ENCODE measurements at places on chromosomes 12 and 14.
A peak's percentile ranks its signal among the peaks of the same experiment; 100 is the strongest.

- DNase-seq, result no peak
These were observed 20.5 kb downstream of the KERA start for GRCh38 chr12:91037276-91037675.

- no peak for DNase-seq
These were observed 2.2 kb downstream of the TBPL2 start for GRCh38 chr14:55438066-55438683.

- no peak for DNase-seq
These were observed 127.9 kb upstream of the FKBP4 start for GRCh38 chr12:2666846-2667245.

DNA sequence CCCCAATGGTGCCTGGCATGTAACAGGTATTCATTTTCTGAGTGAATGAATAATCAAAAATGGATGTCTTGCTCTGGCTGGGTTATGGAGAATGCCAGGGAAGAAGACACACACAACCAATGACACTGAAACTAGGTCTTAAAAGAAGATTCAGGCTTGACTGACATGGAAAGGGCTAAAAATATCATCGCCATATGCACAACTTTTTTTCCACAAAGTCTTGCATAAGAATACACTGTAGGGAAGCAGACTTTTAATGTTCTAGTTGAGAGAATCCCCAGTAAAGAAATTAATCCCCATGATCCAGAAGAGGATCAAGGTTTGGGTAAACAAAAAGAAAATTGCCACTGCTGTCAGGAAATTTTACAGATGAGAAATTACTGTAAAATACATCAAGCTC, 116.4 kb downstream of the SLC2A13 start:
- no peak for DNase-seq

- DNase-seq, result peak; percentile 32
These were observed at the start of gene SUOX for GRCh38 chr12:55996715-55997534. Gene SUOX, plus strand, starts transcription at chr12:55997276. Its CDS starts 4,946 bp downstream, at chr12:56002222.

- DNase-seq, result no peak
These were observed 7.0 kb downstream of the ERP27 start for GRCh38 chr12:14931359-14931758.

- no peak for DNase-seq
These were observed 214.9 kb downstream of the SLC41A2 start for GRCh38 chr12:104743202-104743580.

GRCh38 chr12:64723630-64724029, 35.6 kb downstream of the GNS start:
- DNase-seq, result no peak

DNA sequence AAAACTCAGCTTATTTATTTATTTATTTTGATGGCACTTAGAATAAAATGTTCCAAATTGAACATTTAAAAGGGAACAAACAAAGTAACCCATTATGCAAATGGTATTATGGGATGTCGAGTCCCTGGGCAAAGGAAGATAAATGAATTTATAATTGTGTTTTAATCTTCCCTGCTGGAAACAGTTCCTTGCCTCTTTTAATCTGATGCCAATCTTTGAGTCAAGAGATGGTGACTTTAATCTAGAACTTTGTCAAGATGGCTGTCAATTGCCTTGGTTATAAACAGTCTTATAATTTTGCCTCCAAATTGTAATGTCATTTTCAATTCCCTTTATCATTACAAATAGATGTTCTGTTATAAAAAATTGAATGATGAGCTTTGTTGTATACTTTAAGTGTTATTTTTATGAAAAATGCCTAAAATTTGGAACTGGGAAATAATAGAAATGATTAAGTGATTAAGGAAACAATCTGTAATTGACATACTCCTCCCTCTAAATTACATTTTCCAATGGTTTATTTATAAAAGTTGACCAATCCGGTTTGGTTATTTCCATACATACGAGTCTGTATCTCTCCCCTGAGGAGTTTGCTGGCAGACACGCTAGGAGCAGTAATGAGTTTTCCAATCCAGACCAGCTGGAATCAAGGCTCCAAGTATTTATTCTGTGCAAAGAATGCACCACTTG, 134.9 kb upstream of the FRMD6 start:
- no peak for DNase-seq

- DNase-seq, result no peak
These were observed 228.7 kb upstream of the LRFN5 start for GRCh38 chr14:41377932-41378331.

All from cortex of kidney (tissue), 1 donor.